ENCODE measurements at places on chromosomes 13 and 19. TPM values are rescaled to one million over a fixed set of nuclear protein-coding genes. Genes with fewer than 3 reads are reported as not detected.

DNA sequence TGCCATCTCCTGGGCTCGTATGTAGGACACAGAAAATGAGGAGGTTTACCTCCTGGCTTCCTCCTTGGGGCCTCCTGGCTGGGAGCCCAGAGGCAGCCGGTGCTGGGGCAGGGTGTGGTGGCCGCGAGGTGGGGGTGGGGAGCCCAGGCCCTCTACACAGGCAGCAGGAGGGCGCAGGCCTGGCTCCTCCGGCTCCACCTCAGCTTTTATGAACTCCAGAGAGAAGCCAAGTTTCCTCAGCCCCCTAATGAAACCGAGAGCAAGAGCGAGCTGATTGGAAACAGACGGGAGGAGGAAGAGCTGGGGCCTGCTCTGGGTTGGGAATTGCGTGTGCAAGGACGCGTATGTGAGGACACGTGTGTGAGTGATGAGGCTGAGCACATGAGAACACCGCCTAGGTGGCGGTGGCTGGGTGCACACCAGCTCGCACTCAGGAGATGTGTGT lies 23.1 kb downstream of the LYL1 start:
- no peak for DNase-seq

GRCh38 chr19:34075661-34076091 lies 96.6 kb upstream of the LSM14A start:
- no peak for DNase-seq

The ZNF266 gene
- total RNA-seq = 34.4 TPM

The TMPRSS9 gene
- total RNA-seq = not detected

The RFPL4A gene
- not detected for total RNA-seq
